ENCODE measurements at places on chromosomes 6 and 20.

DNA sequence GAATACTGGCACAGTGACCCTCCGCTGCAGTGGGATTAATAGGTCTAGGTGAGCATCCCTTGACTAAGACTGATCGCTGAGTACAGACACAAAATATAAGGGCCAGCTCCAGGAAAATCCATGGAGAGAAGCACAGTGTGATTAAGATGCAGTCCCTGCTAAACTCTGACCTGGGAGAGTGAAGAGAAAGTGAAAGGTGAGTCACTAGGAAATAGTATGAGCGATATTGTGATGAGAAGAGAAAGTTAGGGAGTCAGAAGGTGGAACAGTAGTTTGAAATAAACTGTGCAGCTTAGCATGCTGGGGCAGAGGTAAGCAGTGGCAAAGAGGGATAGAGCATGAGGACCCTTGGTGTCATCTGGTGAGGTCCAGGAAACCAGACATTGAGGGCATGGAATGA lies 278.6 kb upstream of the MAP3K7 start:
- no peak for DNase-seq

GRCh38 chr6:108228416-108228815 lies 32.4 kb downstream of the SNX3 start:
- DNase-seq = no peak

- DNase-seq = peak; percentile 55
Observed at GRCh38 chr6:139881728-139882211, 507.3 kb upstream of the CITED2 start.

- peak; percentile 2 for DNase-seq
Observed at GRCh38 chr20:63098195-63098810, 91.5 kb upstream of the BHLHE23 start.

DNA sequence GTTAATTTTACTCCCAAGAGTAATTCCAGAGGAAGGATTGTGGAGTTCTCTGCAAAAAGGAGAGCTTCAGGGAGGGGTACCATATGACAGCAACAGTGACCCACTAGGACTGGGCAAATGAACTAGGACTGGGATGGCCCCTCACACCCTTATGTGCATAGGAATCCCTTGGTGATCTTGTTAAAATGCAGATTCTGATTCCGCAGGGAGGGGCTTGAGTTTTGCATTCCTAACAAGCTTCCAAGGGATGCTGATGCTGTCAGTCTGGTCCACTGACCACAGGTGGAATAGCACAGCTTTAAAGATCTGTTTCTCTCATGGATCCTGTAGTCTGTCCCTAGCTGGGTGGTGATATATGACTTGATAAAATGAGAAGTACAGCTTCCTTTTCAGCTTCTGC lies 6.3 kb upstream of the FOXA2 start:
- DNase-seq = no peak

DNA sequence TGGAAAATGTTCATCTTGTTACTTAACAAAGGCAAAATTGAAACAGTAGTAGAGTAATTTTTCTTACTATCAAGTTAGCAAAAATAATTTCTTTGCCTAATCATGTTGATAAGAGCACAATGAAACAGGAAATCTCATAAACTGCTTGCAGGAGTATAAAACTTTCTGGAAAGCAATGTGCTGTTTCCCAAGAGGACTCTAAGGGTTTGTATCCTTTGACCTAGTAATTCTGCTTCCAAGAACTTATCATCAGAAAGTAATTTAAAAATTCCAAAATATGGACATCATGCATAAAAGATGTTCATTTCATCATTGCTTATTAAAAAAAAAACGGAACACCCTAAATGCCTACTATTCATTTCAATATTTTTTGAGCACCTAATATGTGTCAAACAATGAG lies 46.1 kb upstream of the TNFAIP3 start:
- no peak for DNase-seq

- DNase-seq = no peak
Observed at GRCh38 chr6:124026694-124027093, 223.0 kb downstream of the NKAIN2 start.

DNA sequence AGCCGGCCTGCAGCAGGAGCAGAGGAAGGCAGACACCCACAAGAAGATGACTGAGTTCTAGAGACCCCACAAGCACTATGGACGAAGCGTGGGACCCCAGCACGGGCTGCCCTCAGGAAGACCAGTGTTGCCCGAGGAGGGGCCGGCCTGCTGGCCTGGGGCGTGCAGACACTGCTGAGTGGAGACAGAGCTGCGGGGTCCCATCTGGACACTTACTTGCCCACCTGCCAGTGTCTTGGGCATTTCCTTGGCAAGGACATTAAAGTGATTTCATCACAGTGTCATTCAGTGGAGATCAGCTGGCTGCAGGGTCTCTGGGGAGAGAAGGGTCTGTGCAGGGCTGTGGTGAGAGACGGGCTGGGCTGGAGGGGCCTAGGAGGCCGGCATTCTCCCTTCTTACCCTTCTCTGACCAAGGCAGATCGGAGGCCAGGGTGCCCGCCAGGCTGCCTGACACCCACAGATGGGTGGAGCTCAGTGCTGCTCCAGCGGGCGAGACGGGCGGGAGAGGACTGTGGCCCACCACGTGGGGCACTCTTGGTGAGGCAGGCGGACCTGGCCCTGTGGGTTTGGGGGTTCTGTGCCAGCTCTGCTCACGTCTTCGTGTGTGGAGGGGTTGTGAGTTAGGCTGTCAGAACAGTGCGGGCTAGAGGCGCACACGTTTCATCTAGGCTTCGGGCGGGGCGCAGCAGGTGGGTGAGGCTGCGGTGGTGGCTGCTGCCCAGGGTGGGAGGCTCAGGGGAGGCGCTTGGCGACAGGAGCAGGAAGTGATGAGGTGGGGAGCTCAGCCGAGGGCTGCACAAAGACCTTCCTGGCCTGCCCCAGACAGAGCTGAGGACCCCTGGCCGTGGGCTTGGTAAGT lies at the start of gene LIME1:
TSS of gene LIME1 (plus strand) at position 806 of the 860 bp plus-strand sequence. CDS start 886 bp downstream, outside the sequence.
- DNase-seq = peak; percentile 83

GRCh38 chr6:85421181-85421580 lies 28.7 kb upstream of the NT5E start:
- DNase-seq = no peak

GRCh38 chr6:30329331-30329730 lies 2.6 kb downstream of the TRIM39 start:
- DNase-seq = no peak

DNA sequence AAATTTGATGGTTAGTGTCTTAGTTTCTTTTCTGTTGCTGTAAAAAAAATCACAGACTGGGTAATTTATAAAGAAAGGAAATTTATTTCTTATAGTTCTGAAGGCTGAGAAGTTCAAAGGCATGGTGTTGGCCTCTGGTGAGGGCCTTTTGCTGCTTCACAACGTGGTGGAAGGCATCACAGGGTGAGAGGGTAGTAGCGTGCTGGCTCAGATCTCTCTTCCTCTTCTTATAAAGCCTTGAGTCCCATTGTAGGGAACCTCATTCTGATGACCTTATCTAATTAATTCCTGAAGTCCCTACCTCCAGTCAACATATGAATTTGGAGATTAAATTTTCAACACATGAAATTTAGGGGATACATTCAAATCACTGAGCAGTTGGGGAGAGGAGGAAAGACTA lies 62.0 kb downstream of the ARID1B start:
- DNase-seq = no peak

DNA sequence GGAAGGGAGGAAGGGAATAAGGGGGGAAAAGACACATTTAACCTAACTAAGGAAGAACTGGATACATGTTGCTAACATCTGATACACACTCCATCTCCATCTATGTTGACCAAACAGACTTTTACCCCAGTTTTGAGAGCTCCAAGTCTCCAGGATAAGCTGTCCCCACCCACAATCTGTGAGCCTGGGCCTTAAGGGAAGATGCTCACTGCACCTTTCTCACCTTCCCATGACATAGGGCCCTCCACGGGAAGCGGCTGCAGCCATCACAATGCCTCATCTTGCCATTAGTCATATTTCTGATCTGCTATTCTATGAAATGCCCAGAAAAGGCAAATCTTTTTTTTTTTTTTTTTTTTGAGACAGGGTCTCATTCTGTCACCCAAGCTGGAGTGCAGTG lies 126.6 kb upstream of the SALL4 start:
- DNase-seq = no peak

GRCh38 chr6:35442693-35443092 lies 9.4 kb upstream of the FANCE start:
- no peak for DNase-seq

DNA sequence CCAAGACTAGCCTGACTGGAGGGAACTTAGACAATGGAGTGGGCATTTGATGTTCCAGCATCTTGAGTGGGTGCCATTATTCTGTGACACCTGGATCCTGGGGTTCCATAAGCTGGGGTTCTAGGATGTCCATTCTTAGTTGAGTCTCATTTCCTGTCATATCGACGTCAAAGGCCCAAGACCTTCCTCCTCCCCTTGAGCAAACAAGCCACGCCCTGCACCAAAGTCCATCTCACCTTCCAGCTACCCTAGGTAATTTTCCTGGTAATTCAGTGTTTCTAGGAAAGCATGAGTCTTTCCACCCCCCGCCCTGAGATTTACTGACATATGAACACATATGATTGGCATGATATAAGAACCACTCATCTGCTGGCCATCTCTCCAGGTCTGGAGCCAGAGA lies at the start of gene TRIM40:
TSS of gene TRIM40 (plus strand) at position 384 of the 400 bp plus-strand sequence. CDS start 897 bp downstream, outside the sequence.
- DNase-seq = peak; percentile 86

- DNase-seq = no peak
Observed at GRCh38 chr20:56422076-56422823, 10.2 kb downstream of the CASS4 start.

DNA sequence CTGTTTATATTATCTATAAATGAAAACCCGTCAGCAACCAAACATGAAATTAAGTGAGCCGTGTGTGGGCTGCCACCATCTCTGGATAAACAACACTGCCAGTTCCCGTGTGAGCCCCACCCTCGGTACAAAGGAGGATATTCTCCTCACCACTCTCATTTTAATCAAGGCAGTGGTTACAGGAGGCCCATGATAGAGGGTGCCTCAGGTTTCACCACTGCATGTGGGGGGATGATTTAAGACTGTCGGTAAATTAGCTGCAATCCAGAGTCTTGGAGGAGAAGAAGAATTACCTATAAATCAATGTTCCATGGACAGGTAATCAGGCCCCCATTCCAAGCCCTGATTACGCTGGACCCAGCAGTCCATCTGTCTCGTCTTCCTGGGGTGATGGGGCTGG lies 361.6 kb upstream of the SULF2 start:
- no peak for DNase-seq

DNA sequence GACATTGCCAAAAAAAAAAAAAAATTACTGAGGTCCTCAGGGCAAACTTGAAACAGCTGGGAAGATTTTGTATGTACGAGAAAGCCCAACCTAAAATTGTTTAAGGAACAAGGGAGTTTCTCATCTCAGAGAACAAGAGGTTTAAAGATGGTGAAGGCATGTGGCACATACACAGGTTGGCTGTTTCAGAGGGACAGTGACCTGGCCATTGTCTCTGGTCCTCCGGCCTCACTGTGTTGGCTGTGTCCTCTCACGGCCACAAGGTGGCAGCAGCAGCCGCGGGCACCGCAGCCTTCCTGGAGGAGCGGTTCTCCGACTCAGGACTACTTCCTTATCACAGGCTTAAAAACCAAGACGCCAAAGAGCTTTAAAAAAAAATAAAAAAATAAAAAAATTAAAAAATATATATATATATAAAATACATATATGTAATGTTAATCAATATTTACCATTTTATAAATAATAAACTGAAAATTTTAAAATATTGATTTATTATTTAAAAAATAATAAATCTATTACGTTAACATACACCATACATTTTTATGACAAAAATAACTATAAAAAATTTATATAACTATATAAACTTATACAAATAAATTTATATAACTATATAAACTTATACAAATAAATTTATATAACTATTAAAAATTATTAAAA lies 52.8 kb downstream of the GTF2H5 start:
- DNase-seq = peak; percentile 86

DNA sequence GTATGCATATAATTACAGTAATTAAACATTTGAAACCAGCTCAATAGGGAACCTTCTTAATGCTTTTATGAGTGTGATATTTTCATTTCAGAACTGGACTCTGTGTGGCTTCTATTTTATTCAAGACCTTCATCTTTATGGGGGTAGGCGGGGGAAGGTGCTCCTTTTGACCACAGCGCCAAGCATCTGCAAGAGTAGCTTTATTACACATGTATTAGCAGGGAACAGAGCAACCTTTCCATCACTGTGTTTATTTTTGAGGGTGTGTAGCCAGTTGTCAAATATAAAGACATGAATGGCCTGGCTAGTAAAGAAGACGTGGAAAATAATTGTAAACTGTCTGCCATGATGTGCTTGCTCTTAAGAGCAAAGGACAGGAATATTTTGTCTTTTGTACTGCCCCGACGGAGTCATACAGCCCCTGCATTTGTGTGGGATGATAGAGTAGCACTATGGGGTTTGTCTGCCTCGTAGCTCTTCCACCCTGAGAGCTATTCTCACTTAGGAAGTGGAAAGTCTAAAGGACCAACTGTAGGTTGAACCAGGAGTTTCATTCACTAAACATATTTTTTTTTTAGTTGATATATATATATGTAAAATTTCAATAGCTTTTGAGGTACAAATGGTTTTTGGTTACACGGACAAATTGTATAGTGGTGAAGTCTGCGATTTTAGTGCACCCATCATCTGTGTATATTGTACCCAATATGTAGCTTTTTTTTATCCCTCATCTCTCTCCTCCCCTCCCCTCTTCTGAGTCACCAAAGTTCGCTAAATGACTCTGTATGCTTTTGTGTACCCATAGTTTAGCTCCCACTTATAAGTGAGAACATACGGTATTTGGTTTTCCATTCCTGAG lies 91.2 kb downstream of the CARMIL1 start:
- peak; percentile 35 for DNase-seq

DNA sequence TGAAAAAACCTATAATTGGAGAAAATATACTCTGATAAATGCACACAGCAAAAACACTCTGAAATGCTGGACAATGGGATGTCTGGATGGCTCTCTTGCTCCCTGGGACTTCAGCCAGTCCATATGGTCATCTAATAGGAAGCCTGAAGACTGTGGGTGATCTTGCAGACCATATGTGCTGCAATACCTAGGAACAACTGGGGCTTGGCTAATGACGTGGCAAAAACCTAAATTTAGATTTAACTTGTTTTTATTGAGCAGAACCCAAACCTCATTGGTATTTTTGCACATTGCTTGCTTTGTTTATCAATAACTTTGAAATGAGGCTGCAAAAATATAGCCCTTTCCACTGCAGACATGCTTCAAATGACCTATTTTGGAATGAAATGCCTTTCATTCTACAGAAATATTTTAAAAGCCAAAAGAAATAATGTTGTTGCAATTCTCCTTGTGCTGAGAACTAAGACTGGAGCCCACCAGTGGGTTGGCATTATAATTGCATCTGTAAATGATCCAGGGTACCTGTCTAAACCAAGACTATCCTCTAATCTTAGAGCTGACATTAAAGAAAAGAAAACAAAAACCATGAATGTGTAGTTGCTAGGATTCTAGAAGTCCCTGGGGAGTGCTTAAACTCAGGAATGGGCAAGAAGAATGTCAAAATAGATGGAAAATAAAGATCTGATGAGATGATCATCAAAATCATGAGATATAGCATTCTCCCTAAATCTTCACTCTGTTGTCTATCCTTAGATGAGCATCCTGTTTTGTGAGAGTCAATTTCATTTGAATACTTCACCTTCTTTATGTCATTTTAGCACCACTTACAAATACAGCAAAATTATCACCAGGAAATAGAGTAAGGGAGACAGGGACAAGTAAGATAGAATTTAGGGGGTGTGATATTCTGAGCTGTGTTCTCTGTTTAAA lies 152.1 kb upstream of the RIMS1 start:
- DNase-seq = no peak

GRCh38 chr20:46520976-46521579 lies 7.7 kb upstream of the ZNF334 start:
- peak; percentile 44 for DNase-seq

All from transverse colon (tissue), 4 donors.